ENCODE measurements at places on chromosomes 1 and 21. TPM values are rescaled to one million over a fixed set of nuclear protein-coding genes. Genes with fewer than 3 reads are reported as not detected.

The MPC2 gene
- total RNA-seq, result 54.9 TPM

The GADD45A gene
- total RNA-seq, result 63.8 TPM

The MYBPH gene
- not detected for total RNA-seq

The GCLM gene
- 11.9 TPM for total RNA-seq

The PUSL1 gene
- not detected for total RNA-seq

The KRTAP19-6 gene
- total RNA-seq, result not detected

The RGS16 gene
- total RNA-seq, result 5.3 TPM

The SORT1 gene
- total RNA-seq, result 35.3 TPM

The BCL2L15 gene
- 77.3 TPM for total RNA-seq

The PADI3 gene
- total RNA-seq, result not detected

- H3K4me1 ChIP-seq, result peaks cover 17% of the 10 kb centered on the region
- H3K4me3 ChIP-seq, result no peak overlapping the region
- H3K27me3 ChIP-seq, result no peaks in the 10 kb centered on the region
- peak; percentile 55 for DNase-seq
- peak overlapping the region; percentile 63 for H3K27ac ChIP-seq
Observed at GRCh38 chr1:15322648-15323350, 75.8 kb downstream of the FHAD1 start.

GRCh38 chr1:115153966-115154557 lies 64.8 kb upstream of the TSPAN2 start:
- no peaks in the 10 kb centered on the region for H3K4me1 ChIP-seq
- no peak overlapping the region for H3K27ac ChIP-seq
- no peak overlapping the region for H3K4me3 ChIP-seq
- H3K36me3 ChIP-seq, result no peaks in the 10 kb centered on the region

- H3K27me3 ChIP-seq, result no peaks in the 10 kb centered on the region
- peaks cover 15% of the 10 kb centered on the region for H3K4me1 ChIP-seq
- H3K36me3 ChIP-seq, result peaks cover 80% of the 10 kb centered on the region
- no peak for DNase-seq
- H3K4me3 ChIP-seq, result no peak overlapping the region
Observed at GRCh38 chr1:2407166-2407990, 5.0 kb downstream of the PEX10 start.

DNA sequence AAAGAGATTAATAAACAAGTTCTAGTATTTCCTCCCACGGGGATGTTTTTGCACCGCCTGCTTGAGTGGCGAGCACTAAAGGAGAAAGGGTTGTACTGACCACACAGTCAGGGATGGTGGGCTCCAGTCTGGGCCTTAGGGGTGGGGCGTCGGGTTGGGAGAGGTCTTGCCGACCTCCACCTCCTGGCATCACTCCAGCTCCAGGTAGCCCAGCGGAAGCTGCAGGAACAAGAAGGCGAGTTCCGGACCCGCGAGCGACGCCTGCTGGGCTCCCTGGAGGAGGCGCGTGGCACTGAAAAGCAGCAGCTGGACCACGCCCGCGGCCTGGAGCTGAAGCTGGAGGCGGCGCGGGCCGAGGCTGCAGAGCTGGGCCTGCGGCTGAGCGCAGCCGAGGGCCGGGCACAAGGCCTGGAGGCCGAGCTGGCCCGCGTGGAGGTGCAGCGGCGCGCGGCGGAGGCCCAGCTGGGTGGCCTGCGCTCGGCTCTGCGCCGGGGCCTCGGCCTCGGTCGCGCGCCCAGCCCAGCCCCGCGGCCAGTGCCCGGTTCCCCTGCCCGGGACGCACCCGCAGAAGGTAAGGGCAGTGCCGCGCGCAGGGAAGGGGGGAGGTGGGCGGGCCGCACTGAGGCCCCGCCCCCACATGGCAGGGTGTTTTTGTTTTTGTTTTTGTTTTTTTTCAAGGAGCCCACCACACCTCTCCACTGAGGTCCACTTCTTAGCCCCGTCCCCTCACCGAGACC lies 19.7 kb downstream of the MFAP2 start:
- peaks cover 46% of the 10 kb centered on the region for H3K36me3 ChIP-seq
- peak; percentile 94 for DNase-seq
- peak overlapping the region; percentile 57 for H3K27ac ChIP-seq
- H3K27me3 ChIP-seq, result no peaks in the 10 kb centered on the region

DNA sequence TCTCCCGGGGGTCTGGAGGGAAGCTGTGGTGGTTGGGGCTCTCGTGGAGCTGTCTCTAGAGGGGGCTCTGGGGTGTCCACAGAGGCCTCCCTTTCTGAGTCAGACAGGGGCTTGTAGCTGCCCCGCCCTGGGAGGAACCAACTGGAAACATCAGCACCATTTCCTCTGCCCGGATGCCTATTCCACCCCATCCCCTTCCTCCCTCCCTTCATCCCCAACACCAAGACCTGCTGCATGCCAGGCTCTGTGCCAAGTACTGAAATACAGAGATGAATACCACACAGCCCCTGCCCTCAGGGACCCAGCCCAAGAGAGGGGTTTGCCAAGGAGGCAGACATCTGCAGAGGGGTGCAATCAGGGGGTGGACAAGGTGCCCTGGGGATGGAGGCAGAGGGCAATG lies 125.6 kb upstream of the ADAR start:
- H3K36me3 ChIP-seq, result no peaks in the 10 kb centered on the region
- H3K4me1 ChIP-seq, result peaks cover 33% of the 10 kb centered on the region
- DNase-seq, result no peak
- no peak overlapping the region for H3K4me3 ChIP-seq
- H3K27me3 ChIP-seq, result peaks cover 8% of the 10 kb centered on the region

- no peaks in the 10 kb centered on the region for H3K27me3 ChIP-seq
- DNase-seq, result peak; percentile 57
- no peak overlapping the region for H3K4me3 ChIP-seq
- H3K36me3 ChIP-seq, result peaks cover 17% of the 10 kb centered on the region
Observed at GRCh38 chr1:13813398-13814012, 113.5 kb downstream of the PRDM2 start.

GRCh38 chr1:102821707-102822106 lies 286.6 kb downstream of the COL11A1 start:
- no peaks in the 10 kb centered on the region for H3K36me3 ChIP-seq
- H3K4me3 ChIP-seq, result no peak overlapping the region
- H3K27me3 ChIP-seq, result no peaks in the 10 kb centered on the region
- no peak overlapping the region for H3K27ac ChIP-seq
- no peaks in the 10 kb centered on the region for H3K4me1 ChIP-seq
- no peak for DNase-seq

- H3K36me3 ChIP-seq, result no peaks in the 10 kb centered on the region
- H3K4me3 ChIP-seq, result no peak overlapping the region
- H3K27me3 ChIP-seq, result no peaks in the 10 kb centered on the region
- DNase-seq, result no peak
- no peak overlapping the region for H3K27ac ChIP-seq
Observed at GRCh38 chr1:228969953-228970800, 234.9 kb downstream of the RHOU start.

GRCh38 chr1:212234431-212235395 lies 50.5 kb upstream of the PPP2R5A start:
- H3K27me3 ChIP-seq, result no peaks in the 10 kb centered on the region
- peak; percentile 76 for DNase-seq
- peaks cover 29% of the 10 kb centered on the region for H3K4me1 ChIP-seq
- peak overlapping the region; percentile 12 for H3K27ac ChIP-seq

- DNase-seq, result no peak
- H3K27ac ChIP-seq, result peak overlapping the region; percentile 83
- H3K4me3 ChIP-seq, result peak overlapping the region; percentile 53
- no peaks in the 10 kb centered on the region for H3K36me3 ChIP-seq
- peaks cover 47% of the 10 kb centered on the region for H3K4me1 ChIP-seq
Observed at GRCh38 chr1:89064632-89065031, 376 bp downstream of the GBP1 start.

DNA sequence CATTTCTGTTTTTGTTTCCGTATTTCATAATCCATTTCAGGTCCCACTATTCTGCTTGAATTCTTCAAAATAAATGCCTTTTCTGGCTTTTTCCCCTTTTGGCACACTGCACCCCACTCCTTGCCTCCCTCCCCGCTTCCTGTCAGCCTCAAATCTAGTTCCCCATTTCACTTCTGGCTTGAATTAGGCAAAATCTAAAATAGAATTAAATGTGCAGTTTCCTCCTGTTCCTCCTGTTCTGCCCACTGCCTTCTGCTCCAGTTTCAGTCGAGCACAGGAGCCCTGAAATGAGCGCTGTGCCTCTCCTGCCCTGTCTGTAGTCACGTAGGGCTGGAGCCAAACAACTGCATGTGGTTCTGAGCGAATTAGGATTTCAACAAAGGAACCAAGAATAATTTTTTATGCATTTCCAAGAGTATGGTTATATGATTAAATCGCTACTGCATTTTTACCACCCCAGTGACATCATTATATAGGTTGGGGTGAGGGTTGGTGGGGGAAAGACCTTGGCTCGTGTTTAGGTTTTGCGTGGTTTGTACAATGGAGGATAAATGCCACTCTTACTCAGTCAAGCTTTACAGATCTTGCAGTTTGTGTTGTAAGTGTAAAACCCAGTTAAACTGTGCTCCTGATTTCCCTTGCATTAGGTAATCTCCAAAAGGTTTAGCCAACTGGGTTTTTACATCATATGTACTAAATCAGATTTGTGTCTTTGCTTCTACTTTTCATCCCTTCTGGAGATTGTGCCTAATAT lies 114.9 kb downstream of the VPS13D start:
- no peaks in the 10 kb centered on the region for H3K4me1 ChIP-seq
- H3K4me3 ChIP-seq, result no peak overlapping the region
- no peak for DNase-seq

- H3K27ac ChIP-seq, result no peak overlapping the region
- H3K36me3 ChIP-seq, result no peaks in the 10 kb centered on the region
- no peak overlapping the region for H3K4me3 ChIP-seq
- H3K4me1 ChIP-seq, result no peaks in the 10 kb centered on the region
- DNase-seq, result no peak
- H3K27me3 ChIP-seq, result no peaks in the 10 kb centered on the region
Observed at GRCh38 chr21:45864436-45864835, 117.1 kb upstream of the COL6A1 start.

GRCh38 chr21:46562964-46563607 lies 41.8 kb downstream of the S100B start:
- no peak overlapping the region for H3K4me3 ChIP-seq
- H3K27me3 ChIP-seq, result no peaks in the 10 kb centered on the region
- H3K27ac ChIP-seq, result no peak overlapping the region

- peaks cover 56% of the 10 kb centered on the region for H3K4me1 ChIP-seq
- DNase-seq, result no peak
- no peaks in the 10 kb centered on the region for H3K27me3 ChIP-seq
- no peaks in the 10 kb centered on the region for H3K36me3 ChIP-seq
Observed at GRCh38 chr1:17546946-17547670, 7.6 kb downstream of the ARHGEF10L start.

- peak overlapping the region; percentile 75 for H3K27ac ChIP-seq
- DNase-seq, result peak; percentile 85
- H3K27me3 ChIP-seq, result no peaks in the 10 kb centered on the region
- H3K4me3 ChIP-seq, result peak overlapping the region; percentile 17
Observed at GRCh38 chr1:19651141-19651737, 7.1 kb downstream of the NBL1 start.

DNA sequence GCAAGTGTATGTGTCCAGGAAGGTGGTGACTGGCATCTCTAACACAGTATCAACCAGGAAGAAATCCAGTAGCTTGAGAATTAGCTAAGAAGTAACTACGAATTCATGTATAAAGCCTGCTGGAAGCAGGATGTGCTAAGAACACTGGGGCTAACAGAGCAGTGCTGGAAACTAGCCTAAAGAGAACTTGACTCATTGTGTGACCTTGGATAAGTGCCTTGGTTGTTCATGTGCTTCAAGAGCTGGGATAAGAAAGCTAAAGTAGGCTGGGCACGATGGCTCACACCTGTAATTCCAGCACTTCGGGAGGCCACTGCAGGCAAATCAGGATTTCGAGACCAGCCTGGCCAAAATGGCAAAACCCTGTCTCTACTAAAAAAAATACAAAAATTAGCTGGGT lies 186.9 kb downstream of the RRAGC start:
- no peaks in the 10 kb centered on the region for H3K27me3 ChIP-seq
- H3K36me3 ChIP-seq, result no peaks in the 10 kb centered on the region
- no peak overlapping the region for H3K4me3 ChIP-seq
- peak; percentile 26 for DNase-seq
- no peaks in the 10 kb centered on the region for H3K4me1 ChIP-seq

DNA sequence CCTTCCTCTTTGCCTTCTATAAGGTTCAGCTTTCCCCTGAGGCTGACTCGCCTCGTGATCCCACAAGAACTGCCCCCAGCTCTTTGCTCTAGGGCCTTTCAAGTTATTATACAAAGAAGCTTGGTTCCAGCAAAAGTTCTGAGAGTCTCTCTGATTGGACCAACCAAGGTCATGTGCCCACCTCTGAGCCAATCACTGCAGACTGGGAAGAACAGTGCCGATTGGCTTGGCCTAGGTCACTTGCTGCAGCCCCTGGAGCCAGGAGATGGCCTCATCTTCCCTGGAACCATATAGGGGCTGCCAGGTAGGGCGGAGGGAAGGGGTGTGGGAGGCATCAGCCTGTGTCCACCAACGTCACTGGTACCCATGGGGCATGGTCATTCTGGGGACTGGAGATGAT lies 22.8 kb downstream of the TAS1R2 start:
- no peaks in the 10 kb centered on the region for H3K27me3 ChIP-seq
- no peaks in the 10 kb centered on the region for H3K36me3 ChIP-seq
- no peak overlapping the region for H3K27ac ChIP-seq
- H3K4me1 ChIP-seq, result no peaks in the 10 kb centered on the region
- no peak overlapping the region for H3K4me3 ChIP-seq

DNA sequence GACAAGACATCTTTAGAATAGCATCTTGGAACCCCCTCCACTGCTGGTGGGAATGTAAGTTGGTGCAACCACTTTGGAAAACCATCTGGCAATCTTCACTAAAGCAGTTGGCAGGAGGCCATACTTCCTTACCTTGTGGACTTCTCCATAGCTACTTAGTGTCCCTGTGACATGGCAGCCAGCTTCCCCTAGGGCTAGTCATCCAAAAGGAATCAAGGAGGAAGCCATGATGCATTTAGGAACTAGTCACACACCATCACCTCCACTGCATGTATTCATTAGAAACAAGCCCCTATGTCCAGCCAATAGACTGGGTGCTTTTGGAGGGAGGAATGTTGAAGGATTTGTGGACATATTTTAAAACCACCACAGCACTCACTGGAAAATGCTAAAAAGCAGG lies 19.9 kb downstream of the MX2 start:
- peaks cover 70% of the 10 kb centered on the region for H3K36me3 ChIP-seq
- H3K4me3 ChIP-seq, result no peak overlapping the region
- H3K4me1 ChIP-seq, result no peaks in the 10 kb centered on the region

DNA sequence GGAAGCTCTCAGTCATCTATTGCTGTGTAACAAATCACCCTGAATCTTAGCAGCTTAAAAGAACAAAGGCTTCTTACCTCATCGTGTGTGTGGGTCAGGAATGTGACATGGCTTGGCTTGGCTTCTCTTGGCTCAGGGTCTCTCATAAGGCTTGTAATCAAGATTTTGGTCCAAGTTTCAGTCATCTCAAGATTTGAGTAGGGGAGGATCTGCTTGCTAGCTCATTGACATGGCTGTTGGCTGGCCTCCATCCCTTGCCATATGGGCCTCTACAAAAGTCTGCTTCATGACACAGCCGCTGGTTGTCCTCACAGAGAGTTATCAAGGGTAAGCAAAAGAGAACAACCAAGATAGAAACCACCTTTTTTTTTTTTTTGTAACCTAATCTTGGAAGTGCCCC lies 207.7 kb downstream of the PTPRC start:
- DNase-seq, result no peak
- H3K4me1 ChIP-seq, result no peaks in the 10 kb centered on the region
- H3K27ac ChIP-seq, result no peak overlapping the region

- no peaks in the 10 kb centered on the region for H3K27me3 ChIP-seq
- no peak overlapping the region for H3K4me3 ChIP-seq
- no peaks in the 10 kb centered on the region for H3K4me1 ChIP-seq
- H3K27ac ChIP-seq, result no peak overlapping the region
- peaks cover 48% of the 10 kb centered on the region for H3K36me3 ChIP-seq
Observed at GRCh38 chr1:52479076-52479475, 73.8 kb downstream of the TUT4 start.
